ENCODE measurements at places on chromosomes 2 and 18.
A peak's percentile ranks its signal among the peaks of the same experiment; 100 is the strongest.

DNA sequence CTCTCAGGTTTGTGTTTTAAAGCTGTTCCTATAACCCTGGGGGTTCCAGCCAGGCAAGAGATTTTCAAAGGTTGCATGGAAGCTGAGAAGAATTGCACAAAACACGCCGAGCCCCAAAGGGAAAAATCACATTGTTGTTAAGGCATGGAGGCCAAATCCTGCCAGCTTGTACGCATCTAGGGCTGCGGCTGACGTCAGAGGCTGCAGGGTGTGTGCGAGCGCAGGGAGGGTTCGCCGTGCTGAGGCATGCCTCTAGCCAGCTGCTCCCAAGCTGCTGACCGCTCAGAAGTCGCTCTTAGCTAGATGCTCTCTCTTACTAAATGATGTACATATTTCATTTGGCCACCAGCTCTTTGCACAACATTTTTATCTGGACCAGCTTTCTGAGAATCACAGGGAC, 191.8 kb downstream of the LPIN1 start:
- DNase-seq: no peak

- DNase-seq: peak; percentile 98
Observed at GRCh38 chr2:24046930-24047702, at the start of gene WDCP. TSS of gene WDCP (minus strand) at chr2:24047391. CDS start at chr2:24039494, 7,897 bp downstream.

DNA sequence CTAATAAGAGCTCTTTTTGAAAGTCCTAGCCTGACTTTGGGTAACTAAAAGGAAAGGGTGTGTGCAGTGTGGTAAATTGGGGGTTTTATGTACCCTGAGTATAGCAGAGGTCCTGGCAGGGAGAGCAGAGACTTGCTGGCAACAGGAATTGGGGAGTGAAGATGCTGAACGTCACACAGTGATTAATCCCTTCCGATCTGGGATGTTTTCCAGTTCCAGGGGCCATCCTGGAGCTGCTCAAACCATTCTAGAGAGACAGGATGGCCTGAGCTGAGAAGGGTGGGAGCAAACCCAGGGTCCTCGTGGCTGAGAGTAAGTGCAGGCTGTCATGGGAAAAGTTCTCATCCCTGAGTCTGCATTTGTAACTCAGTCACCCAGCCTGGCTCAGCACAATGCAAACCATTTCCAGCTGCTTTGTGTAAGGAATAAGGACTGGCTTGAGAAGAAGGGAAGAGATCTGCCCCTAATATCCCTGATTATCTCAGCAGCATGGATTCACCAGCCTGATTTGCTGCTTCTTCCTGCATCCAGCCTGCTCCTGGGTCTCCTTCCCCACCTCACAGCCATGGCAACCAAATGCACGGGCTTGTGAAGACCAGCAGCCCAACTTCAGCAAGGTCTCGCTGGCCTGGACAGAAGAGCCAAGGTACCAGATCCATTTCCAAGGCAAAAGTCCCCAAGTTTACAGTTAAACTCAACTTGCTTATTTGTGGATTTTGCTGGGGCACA, 47.1 kb upstream of the CELF4 start:
- no peak for DNase-seq

DNA sequence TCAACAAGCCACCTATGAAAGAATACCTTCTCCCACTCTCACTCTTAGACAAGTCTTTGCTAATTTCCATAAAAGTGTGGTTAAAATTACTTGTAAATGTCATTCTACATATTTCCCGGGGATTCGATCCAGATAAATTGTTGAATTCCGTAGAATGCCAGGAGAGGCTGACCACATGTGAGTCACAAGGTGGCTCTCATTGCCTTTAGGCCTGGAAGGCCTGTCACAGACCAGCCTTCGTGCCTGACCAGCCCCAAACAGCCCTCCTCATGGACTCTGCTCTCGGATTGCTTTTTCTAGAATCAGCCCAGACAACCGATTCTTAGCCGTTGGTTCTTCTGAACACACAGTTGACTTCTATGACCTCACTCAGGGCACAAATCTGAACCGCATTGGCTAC, 86.0 kb downstream of the RTN4 start:
- no peak for DNase-seq

DNA sequence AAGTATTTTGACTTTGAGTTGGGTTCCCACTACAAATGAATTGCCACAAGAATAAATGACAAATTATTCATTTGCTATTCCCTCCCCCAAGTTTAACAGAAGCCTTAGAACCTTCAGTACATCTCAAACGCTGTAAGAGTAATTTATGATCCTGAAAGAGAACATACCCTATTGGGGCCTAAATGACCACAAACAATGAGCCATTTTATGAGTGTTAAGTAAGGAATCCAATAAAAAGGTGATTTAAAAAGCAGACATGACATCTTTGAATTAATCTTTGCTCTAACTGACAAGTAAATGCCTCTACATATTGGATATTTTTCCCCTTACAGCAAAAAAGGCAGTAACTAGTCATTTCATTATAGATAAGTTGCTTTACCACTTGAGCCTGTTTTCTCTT, 136.9 kb downstream of the NRXN1 start:
- no peak for DNase-seq

GRCh38 chr2:181672255-181673008, 7.9 kb downstream of the NEUROD1 start:
- peak; percentile 55 for DNase-seq

DNA sequence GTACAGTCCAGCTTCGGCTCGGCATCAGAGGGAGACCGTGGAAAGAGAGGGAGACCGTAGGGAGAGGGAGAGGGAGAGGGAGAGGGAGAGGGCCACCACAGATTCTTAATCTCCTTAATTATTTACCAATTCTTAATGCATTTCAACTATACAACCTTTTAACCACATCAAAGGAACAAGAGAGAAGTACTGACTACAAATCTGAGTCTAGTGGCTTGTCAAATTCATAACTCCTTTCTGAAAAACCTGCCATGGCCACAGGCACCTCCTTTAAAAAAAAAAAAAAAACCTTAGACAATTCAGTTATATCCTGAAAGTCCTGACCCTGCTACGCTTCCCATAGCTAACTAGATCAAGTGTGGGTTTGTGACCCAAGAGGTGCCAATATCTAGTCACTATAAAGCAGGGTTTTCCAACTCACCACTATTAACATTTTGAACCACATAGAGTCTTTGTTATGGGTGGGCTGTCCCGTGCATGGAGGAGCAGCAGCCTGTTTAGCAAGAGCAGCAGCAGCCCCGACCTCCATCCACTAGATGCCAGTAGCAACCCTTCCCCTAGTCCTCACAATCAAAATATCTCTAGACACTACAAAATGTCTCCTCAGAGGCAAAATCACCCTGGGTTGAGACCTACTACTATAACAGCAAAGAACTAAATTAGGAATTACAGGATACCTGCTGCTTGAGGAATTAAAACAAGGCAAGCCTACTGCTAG, 6.8 kb downstream of the ESCO1 start:
- DNase-seq: no peak

DNA sequence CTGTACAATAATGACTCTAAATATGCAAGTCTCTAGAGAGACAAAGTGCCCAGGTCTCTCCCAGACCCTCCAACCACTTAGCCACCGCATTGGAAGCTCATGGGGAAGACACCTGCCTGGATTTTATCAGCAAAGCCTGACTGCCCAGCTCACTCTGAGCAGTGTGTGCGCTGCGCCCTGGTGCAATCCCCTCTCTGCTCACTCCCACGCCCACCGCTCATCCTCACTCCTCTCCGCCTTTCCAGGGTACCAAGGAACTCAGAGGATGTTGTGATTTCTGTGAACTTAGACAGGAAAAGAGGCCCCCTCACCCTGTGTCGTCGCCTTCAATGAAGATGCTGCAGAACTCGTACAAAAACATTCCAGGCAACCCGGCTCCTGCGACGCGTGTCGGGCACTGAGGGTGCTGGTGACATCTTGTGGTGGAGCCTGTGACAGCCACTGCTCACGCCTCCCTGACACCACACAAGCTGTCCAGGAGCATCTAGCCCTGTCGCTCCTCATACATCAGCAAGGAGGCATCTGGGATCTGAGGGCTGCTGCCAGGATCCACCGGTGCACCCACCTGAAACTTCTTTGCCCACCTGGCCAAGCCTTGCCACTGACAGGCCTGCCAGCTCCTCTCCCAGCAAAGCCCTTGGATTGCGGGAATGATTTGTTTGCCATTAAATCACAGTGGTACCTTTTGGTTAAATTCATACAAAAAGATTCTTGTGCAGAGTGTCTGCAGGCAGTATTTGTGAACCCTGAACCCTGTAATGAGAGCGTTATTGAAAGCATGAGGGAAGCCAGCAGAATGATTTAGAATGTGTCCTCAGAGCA, 220.4 kb downstream of the ZNF516 start:
- DNase-seq: peak; percentile 68

DNA sequence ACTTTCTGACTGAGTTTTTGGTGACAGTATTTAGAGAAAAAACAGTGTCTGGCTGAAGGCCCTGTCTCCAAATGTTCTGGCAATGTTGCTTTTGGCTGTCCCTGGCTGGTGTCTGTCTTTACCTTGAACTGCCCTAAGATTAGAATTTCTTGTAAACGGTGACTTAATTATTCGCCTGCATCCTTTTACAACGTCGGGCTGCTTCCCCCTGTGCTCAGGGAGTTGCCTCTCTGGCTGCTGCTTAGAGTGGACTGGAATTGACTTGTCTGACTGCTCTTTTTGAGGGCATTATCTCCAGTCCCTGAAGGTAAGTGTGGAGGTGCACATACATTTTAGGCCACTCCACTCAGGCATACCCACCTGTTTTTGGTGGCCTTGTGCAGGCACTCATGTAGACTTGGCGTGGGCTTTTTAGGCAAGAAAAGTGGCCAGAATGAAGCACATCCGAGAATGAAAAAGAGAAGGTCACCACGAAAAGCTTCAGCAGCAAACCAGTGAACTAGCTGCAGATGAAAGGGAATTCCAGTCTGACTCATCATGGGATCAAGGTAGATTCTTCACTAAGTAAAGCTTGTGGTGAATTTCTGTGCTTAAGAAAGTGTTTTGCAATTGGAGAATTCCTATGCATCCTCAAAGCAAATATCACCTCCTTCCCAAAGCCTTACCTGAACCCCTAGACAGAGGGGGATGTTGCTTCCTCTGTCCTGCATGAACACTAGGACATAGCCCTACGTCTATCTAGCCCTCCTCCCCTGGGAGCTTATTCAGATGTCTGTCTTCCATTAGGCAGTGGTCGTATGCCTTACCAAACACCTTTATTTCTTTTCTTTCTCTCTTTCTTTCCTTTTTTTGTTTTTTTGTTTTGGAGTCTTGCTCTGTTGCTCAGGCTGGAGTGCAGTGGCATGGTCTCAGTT, 230.3 kb upstream of the TRIB2 start:
- no peak for DNase-seq

DNA sequence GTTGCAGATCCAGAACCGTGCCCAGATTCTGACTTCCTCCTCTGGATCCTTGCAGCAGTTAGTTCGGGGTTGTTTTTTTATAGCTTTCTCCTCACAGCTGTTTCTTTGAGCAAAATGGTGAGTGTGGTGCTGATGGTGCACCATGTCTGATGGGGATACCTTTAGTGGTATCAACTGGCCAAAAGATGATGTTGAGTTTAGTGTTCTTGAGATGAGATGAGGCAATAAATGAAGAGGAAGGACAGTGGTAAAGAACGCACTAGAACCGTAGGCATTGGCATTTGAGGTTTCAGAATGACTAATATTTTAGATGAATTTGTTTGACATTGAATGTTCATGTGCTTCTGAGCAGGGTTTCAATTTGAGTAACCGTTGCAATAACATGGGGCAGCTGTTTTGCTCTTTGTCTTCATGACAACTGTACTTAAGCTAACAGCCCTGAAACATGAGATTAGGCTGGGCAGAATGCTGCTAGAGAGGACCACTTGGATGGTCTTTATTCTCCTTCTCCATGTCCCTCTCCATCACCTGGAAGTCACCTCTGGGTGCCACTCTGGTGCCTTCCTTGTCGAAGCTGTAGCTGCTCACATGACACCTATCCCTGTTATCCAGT, 3.9 kb downstream of the CTLA4 start:
- DNase-seq: no peak

DNA sequence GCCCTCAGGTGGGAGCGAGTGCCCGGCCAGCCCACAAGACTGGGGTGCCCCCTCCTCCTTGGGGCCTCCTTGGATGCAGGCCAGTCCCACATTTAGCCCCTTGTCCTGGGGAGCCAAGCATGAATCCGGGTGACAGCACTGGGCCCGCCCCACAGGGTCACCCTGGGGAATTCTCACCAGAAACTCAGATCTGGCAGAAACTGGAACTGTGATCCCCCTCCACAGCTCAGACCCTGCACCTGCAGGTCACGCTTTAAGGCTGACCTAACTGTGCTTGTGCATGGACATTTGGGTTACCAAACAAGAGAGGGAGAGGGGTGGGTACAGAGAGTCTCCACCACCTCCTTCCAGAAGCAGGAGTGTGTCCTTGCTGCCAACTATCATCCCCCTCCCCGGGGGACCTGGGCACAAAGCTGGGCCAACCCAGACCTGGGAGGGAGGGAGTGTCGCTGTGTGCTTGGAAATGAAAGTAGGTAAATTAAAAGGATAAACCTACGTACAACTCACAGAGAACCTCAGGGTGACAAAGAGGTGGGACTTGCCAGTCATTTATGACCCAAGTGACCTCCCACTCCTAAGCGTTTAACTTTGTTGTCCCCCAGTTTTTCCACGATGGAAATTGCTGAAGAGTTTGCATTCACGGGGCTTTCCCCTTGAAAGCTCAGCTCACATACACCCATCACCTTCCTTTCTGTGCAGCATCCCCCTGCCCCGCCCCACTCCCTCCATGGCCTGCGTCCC, 9.1 kb downstream of the ITM2C start:
- no peak for DNase-seq

- DNase-seq: no peak
Observed at GRCh38 chr2:71892423-71892730, 255.3 kb downstream of the CYP26B1 start.

DNA sequence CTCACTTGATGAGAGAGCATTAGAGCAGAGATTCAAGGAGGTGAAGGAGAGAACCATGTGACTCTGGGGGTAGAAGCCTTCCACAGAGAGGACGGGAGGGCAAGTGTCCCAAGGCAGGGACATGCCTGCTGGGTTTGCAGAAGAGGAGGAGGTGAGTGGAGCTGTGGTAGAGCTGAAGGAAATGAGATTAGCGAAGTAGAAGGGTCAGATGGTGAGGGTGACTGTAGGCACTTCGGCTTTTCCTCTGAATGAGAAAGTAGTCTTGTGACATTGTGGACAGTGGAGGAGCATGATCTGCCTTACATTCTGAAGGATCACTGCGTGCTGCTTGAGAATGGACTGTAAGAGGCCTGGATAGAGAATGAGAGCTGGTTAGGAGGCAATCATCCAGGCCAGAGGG, 126.0 kb downstream of the NXPH2 start:
- no peak for DNase-seq
